ENCODE measurements at places on chromosomes 11 and 22.

- DNase-seq: no peak
Observed at GRCh38 chr22:20579273-20580120, 72.1 kb downstream of the MED15 start.

- no peak for DNase-seq
Observed at GRCh38 chr11:5473921-5474320, 14.6 kb upstream of the OR52D1 start.

- DNase-seq: no peak
Observed at GRCh38 chr11:47399860-47400767, 8.3 kb upstream of the SLC39A13 start.

DNA sequence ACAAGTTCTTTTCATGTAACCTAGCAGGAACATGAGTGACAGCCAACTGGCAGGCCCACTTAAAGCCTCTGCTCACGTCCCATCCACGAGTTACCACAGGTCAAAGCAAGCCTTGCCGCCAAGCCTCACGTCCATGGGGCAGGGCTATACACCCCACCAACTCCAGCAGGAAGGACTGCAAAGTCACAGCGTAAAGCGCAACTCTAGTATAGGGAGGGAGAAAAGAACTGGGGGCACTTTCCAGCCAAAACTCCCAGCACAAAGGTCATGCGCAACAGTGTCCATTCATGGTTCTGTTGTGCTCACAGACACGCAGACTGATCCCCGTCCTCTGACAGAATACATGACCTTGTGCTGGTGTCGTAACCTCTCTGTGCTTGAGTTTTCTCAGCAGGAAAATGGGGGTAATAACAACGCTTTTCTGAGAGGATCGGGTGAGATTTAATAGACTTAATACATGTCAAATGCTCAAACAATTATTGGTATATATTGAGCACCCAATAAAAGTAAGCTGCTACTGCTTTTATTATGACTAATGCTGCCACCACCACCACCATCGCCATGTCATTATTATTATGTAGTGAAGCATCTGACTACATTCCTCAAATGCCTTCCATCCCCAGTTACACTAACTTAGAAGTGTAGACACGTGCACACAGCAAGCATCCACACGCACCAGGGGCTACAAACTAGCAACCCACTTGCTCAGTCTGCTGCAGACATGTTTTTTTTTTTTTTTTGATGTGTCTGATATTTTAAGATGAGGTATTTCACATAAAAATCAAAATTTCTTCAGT lies 104.4 kb upstream of the PARVA start:
- no peak for DNase-seq

GRCh38 chr11:9876331-9876730 lies 212.5 kb downstream of the SWAP70 start:
- no peak for DNase-seq

DNA sequence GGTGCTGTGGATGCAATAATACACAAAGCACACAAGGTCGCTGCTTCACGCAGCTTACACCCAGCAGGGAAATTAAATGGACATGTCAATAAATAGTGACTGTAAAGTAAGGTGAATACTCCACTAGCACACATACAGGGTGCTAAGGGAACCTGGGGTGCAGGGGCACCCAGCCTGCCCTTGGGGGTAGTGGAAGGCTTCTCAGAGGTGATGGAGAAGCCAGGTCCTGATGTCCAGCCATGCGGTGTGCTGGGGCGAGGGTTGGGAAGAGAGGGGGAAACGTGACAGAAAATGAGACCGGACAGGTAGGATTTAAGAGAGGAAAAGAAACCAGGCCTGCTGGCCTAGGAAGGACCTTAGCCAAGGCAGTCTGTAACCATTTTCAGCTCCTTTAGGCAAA lies 200.5 kb downstream of the GRIK4 start:
- no peak for DNase-seq

- DNase-seq: no peak
Observed at GRCh38 chr22:43004362-43005035, 10.4 kb downstream of the PACSIN2 start.

DNA sequence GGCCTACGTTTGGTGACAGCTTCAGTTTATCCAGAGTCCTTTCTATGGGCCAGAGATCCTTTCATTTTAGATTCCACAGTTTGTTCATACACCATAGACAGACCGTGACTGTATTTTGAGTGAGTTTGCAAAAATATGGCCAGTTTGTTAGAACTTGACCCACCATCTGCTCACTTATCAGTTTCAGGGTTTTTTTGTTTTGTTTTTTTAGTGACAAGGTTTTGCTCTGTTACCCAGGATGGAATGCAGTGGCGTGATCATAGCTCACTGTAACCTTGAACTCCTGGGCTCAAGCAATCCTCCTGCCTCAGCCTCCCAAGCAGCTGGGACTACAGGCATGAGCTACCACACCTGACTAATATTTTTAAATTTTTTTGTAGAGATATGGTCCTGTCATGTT lies 9.1 kb upstream of the CKAP5 start:
- DNase-seq: no peak

DNA sequence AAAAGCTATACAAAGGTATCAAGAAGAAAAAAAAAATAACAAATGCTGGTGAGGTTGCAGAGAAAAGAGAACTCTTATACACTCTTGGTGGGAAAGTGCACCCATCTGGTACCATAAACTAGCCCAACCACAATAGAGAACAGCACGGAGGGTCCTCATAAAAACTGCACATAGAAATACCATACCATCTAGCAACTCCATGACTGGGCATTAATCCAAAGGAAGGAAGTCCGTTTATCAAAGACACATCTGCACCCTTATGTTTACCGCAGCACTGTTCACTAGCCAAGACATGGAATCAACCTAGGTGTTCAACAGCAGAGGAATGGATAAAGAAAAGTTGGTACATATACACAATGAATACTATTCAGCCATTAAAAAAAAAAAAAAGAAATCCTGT lies 10.8 kb upstream of the CLDN5 start:
- DNase-seq: no peak

- DNase-seq: no peak
Observed at GRCh38 chr22:45281010-45281409, 3.7 kb upstream of the UPK3A start.
